ENCODE measurements at places on chromosomes 1 and 21. TPM values are rescaled to one million over a fixed set of nuclear protein-coding genes. Genes with fewer than 3 reads are reported as not detected.

DNA sequence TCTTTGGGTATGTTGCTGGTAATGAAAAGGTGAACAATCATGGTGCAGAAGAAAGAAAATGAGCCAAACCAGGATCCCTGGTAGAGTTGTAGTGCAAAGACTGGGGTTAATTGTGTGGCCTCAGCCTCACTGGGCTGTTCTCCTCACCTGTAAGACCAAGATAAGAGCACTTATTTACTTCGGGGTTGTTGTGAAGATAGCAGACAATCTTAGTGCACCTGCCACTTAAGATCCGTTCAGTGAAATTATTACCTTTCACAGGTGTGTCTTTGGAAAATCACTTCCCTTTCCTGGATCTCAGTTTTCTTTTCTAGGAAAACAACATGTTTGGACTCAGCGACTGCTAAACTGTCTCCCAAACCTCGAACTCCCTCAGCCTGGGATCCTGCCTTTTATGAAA lies 1.3 kb upstream of the FGGY start:
- DNase-seq, result no peak

The RXRG gene
- total RNA-seq, result 1.0 TPM

The C4BPB gene
- total RNA-seq, result 3.2 TPM

DNA sequence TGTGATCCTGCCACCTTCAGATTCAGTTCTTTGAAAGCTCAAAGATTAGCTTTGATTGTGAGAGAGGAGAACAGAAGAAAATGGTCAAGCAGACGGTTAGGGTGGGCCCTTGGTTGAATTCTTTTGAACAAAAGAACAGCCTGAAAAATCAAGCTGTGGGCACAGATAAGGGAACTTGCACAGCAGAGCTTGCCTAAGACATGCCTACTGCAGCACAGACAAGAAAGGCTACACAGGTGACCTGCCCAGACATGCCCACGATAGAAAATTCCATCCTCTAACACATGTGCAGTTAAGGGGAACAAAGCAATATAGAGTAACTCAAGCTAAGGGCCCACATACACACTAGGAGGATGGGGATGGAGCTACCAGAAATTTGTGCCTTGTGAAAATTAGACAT lies 512.5 kb upstream of the LRRC7 start:
- no peak for DNase-seq

- DNase-seq, result no peak
These were observed 42.0 kb downstream of the CDC14A start for GRCh38 chr1:100394285-100394684.

DNA sequence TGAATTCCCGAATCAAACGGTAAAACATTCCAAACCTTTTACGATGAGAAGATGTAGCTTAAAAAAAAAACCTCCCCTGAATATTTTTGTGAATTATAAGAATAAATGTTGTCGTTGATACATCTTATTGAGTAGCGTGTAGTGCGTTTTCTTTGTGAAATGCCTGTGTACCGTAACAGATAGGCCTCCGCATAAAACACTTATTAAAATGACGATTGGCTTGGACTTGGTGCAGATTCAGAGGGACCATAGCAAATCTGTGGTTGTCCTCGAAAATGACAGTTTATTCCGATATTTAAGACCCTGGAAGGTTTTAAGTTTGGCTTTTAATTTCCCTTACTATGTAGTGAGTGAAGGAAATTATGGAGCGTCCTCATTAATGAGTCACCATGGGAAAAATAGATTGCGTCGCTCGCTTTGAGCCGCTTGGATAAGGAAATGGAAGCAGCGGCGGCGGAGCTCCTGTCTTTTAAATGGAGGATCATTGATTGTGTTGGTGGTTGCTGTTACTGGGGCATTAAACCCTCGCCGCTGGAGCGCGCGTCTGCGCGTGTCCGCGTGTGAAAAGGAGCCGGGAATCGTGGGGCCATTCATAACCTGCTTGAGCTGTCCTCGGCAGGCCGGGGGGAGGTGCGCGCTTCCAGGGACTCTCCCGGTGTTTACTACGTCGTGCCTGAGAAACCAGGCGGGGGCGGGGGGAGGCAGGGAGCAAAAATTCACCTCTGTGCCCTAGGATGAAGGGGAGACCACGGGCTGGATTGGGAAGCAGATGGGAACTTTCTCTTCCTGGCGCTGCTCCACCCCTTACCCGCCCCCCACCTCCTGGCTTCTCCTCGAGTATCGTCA lies 1.6 kb downstream of the SPEN start:
- peak; percentile 43 for DNase-seq

GRCh38 chr1:82401116-82401515 lies 600.4 kb downstream of the ADGRL2 start:
- DNase-seq, result no peak

The HIVEP3 gene
- total RNA-seq, result 6.1 TPM

GRCh38 chr1:184044603-184045376 lies 6.7 kb upstream of the TSEN15 start:
- no peak for DNase-seq

GRCh38 chr21:44816761-44817505 lies 929 bp downstream of the SUMO3 start:
- no peak for DNase-seq

The KCNJ10 gene
- not detected for total RNA-seq

GRCh38 chr1:162561616-162562469 lies at the start of gene UAP1:
TSS of gene UAP1 (plus strand) at chr1:162561722. CDS start at chr1:162566069, 4,347 bp downstream.
- DNase-seq, result no peak

The TTC39A gene
- 1.2 TPM for total RNA-seq

GRCh38 chr1:3169665-3170356 lies 100.8 kb downstream of the PRDM16 start:
- DNase-seq, result no peak

DNA sequence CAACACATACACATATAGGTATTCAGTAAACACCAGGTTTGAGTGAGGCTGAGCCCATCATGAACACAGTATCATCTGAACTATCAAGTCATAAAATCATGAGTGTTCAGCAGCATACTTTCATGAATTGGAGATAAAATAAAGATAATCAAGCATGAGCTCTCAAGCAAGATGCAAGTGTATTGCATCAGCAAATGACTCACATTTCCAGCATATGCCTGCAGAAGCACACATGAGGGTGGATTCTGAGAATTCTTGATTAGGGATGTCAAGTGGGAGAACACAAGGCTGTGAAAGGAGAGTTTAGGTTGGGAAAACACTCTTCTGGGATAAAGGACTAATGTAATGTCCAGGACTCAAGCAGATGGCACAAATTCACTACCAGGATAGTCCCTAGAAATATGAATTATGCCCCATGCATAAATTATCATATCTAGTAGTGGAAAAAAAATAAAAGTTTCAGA lies 299.2 kb downstream of the SRGAP2C start:
- no peak for DNase-seq

GRCh38 chr1:86753700-86754099 lies 49.3 kb downstream of the SH3GLB1 start:
- no peak for DNase-seq

DNA sequence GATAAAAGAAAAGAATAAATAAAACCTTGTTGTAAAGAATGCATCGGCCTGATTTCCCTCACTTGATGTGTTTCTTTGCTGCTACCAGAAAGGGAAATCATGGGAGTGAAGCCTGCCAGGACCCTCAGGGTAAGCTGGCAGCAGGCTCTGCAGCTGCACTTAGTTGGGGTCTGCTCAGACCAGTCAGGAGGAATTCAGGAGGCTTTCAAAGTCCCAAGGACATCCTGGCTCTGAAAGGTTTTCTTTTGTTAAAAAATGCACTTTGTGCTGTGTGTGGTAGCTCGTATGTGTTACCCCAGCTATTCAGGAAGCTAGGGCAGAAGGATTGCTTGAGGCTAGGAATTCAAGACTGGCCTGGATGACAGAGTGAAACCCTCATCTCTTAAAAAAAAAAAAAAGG lies 254.8 kb downstream of the ZNF648 start:
- no peak for DNase-seq

All from omental fat pad (tissue), 4 donors.